T-helper 9 cell (primary cell): ENCODE measurements at places on chromosomes 11 and 22.
A peak's percentile ranks its signal among the peaks of the same experiment; 100 is the strongest.

GRCh38 chr11:10318527-10318802 lies 13.6 kb downstream of the ADM start:
- no peak for DNase-seq

DNA sequence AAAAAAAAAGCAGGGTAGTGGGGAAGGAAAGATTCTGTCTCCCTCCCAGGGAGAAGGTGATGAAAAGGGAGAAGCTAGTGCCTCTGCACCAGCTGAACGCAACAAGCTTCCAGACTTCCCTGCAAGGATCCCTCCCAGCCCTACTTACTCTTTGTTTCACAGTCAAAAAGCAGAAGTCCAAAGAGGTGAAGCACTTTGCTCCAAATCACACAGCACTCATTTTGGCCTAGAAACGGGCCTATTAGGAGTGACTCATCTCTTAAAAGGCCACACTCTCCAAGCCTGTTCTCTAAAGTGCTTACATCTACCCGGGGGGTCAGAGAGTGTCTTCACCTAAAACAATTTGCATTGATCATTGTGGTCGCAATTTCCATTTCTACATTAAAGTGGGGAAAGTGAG lies 17.7 kb upstream of the GRK3 start:
- no peak for DNase-seq

GRCh38 chr11:131688048-131688693 lies 317.8 kb downstream of the NTM start:
- no peak for DNase-seq

DNA sequence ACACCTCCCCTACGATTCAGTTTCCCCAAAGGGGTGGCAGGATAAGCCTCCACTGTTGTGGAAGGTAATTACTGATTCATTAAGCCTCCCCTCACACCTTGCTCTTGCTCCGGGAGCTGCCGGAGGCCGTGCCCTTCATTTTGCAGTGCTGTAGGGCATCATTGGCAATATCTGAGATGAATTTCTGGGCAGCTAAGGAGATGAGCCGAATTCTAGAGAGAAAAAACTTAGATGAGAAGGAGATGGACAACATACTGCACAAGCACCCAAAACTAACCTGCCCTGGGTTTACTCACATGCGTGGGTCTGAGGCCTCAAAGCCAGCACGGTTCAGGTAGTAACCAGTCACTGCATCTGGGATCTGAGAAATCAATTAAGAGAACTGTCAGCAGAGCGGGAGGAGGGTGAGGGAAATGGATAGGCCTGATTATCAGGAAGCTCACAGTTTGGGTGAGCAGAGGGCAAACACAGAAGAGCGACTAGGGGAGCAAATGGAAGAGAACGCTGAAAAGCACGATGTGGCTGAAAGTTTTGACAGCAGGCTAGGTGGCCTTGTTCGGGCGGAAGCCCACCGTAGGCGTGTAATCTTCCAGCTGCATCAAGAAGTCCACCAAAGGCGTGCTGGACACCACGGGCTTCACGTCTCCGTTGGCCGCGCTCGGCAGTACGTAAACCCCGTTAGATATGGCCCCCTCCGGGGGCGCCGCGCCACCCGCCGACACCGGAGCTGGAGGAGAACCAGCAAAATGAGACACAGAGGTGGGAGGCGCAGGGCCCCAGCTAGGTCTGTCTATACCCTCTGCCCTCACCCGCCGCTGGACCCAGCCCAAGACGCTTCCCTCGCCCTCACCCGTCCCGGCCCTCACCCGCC lies 689 bp downstream of the TAF10 start:
- peak; percentile 31 for DNase-seq

DNA sequence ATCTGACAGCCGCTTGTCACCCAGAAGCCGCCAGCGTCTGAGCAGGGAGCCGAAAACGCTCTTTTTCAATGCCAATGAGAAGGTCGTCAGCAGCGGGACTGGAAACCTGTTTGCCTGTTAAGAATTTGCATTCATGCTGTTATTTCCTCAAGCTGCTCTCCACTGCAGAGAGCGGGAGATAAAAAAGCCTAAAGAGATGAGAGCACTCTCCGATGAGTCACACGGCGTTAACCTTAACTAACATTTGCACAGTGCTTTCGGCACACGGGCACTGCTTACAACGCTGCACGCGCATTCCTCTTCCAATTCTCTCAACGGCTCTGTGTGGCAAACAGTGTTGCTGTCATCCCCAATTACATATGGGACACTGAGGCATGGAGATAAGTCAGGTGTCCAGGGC lies 40.0 kb upstream of the RTL6 start:
- no peak for DNase-seq

GRCh38 chr11:10669258-10670033 lies 24.1 kb downstream of the IRAG1 start:
- DNase-seq: no peak

- no peak for DNase-seq
Measured at GRCh38 chr22:30832407-30832987, 136.1 kb downstream of the MORC2 start.

GRCh38 chr11:44992181-44992582 lies 41.5 kb upstream of the TP53I11 start:
- no peak for DNase-seq

GRCh38 chr11:85182441-85183387 lies 444.4 kb downstream of the DLG2 start:
- DNase-seq: no peak

DNA sequence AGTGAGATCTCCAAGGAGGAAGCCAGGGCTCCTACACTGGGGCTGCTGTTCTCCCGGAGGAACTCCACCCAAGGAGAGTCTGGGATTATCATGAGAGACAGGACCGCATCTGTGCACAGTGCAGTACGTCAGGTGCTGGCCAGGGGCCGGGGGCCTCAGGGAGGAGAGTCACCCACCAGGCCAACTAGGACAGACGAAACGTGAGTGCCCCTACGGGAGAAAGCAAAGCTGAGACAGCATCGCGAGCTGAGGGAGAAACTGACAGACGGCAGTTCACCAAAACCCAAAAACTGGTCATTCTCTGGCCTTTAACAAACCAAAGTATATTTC lies 273.4 kb downstream of the BRD1 start:
- no peak for DNase-seq

- no peak for DNase-seq
Measured at GRCh38 chr22:49555526-49555925, 272.1 kb downstream of the BRD1 start.

- DNase-seq: no peak
Measured at GRCh38 chr22:49968313-49968830, 7.8 kb downstream of the PIM3 start.

DNA sequence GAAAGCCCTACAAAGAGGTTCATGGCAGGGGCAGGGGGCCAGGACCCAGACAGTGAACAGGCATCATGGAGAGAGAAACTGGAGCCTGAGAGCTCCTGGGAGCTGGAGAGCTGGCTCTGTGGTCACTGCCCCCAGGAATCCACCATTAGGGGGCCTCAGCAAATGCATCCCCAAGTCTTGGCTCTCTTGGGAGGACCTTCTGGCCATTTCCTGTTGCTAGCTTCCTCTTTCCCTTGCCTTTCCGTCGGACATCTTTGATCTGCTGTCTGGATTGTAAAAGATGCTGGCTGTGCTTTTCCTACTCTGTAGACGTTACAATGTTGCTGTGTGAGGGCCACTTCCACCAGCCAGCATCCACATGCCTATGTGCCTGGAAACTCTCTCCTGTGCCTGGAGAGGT lies 7.1 kb upstream of the CRYBB2 start:
- no peak for DNase-seq

DNA sequence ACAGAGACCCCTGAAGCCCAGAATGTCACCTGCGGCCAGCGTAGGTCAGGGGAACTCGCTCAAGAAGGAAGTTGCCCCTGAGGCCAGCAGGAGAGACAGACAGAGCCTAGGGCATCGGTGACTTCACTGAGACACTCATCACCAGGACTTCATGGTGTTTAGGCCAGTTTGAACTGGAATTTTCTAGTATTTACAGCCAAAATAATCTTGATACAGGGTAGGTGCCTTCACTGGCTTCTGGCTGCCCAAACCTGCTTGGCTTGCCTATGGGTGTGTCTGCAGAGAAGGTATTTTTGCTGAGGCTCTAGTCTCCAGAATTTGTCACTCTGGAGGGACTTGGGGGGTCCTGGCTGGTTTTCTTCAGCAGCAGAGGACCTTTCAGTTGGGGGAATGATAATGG lies 86.6 kb downstream of the FBXO7 start:
- no peak for DNase-seq

DNA sequence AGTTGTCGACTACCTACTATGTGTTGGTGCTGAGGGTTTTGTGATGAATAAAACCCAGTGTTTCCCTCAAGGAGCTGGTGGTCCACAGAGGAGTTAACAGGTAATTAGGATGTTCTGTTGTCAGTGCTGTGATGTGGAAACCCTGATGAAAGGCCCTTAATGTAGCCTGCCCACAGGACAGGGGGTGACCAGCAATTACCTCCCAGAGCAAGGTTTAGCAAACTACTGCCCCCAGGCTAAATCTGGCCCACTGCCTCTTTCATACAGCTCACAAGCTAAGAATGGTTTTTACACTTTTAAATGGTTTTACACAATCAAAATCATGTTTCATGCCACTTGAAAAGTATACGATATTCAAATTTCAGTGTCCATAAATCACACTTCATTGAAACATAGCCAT lies 536.2 kb downstream of the MIAT start:
- DNase-seq: no peak

DNA sequence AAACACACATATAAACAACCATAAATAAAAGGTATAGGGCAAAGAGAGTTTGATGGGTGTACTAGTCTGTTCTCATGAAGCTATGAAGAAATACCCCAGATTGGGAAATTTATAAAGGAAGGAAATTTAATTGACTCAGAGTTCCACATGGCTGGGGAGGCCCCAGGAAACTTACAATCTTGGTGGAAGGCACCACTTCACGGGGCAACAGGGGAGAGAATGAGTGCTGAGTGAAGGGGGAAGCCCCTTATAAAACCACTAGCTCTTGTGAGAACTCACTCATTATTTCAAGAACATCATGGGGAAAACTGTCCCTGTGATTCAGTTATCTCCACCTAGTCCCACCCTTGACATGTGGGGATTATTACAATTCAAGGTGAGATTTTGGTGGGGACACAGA lies 385.9 kb upstream of the ANO5 start:
- no peak for DNase-seq

GRCh38 chr11:121446752-121447156 lies 5.4 kb upstream of the SORL1 start:
- no peak for DNase-seq

GRCh38 chr11:16095756-16096155 lies 260.6 kb downstream of the SOX6 start:
- DNase-seq: no peak
